ENCODE measurements at places on chromosomes 2 and 18.

- peak; percentile 44 for DNase-seq
These were observed 67.1 kb upstream of the YWHAQ start for GRCh38 chr2:9697909-9698308.

GRCh38 chr2:9663008-9663879 is 32.4 kb upstream of the YWHAQ start:
- peak; percentile 6 for DNase-seq

DNA sequence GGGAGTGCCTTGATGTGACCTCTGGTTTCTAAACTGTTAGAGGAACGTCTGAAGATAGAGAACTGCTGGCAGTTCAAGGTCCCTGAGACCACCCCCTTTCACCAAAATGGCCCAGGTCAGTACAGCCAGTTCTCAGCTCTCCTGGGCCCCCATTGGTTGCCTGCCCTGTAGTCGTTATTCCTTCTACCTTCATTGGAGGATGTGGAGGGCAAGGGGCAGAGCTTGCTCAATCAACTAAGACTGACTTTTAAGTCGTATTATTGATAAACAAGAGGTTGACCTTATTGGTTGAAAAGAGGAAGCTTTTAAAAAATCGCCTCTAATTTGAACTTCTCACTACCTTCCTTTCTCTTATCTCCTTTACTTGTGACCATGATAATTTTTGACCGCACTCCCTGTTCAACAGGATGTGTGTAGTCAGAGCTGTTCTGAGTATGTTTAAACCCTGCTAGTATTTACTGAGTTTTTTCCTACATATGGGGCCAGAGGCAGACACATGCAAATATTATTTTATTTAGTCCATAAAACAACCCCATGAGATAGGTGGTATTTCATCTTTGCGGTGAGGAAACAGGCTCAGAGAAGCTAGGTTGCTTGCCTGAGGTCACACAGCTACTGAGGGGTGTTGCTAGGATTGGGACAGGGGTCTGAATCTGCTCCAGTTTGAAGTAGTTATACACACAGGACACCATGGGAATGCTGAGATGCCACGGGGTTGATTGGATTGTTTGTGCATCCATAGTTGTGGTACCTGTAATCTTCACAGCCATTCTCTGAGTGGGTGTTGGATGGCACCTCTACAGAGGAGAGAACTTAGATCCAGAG is 65.9 kb downstream of the TMEM247 start:
- DNase-seq, result peak; percentile 30

GRCh38 chr2:143264851-143265250 is 135.6 kb downstream of the ARHGAP15 start:
- no peak for DNase-seq

- DNase-seq, result peak; percentile 71
These were observed 652 bp downstream of the PPM1B start for GRCh38 chr2:44169155-44169898.
